EH (cell line): ENCODE measurements at places on chromosomes 1 and 21.

DNA sequence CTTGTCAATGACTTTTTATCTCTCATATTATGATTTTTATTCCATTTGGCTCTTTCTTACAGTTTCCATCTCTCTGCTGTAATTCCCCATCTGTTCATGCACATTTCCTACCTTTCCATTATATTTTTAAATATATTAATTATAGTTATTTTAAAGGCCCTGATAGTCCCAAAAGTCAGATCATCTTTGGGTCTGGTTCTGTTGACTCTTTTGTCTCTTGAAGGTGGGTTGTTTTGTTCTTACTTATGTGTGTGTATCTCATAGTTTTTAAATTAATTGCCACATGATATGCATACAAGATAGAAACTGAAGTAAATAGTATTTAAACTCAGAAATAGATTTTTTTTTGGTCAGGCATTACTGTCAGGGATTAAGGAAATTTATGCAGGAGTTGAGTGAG lies 178.0 kb upstream of the AJAP1 start:
- DNase-seq = no peak

GRCh38 chr1:205525495-205526285 lies 21.2 kb downstream of the CDK18 start:
- DNase-seq = no peak

GRCh38 chr1:51231120-51231519 lies 5.0 kb upstream of the RNF11 start:
- peak; percentile 21 for DNase-seq

GRCh38 chr1:205298191-205298994 lies 23.2 kb downstream of the NUAK2 start:
- peak; percentile 99 for DNase-seq

DNA sequence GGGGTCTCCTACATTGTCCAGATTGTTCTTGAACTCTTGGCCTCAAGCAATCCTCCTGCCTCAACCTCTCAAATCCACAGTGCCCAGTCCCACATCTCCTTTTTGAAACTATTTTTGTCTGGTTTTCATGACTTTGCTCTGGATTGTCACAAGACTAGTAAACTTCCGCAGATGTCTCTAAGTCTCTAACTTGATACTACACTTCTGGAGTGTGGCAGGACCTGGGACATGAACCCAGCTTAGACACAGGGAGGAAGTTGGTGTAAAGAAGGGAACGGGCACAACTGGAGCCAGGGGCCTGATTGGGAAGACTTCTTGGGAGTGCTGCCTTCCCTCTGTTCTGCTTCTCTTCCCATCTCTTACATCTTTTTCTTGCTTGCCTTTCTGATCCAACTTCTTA lies 16.2 kb upstream of the DISC1 start:
- DNase-seq = no peak

GRCh38 chr1:24955161-24955560 lies 25.1 kb upstream of the RUNX3 start:
- peak; percentile 95 for DNase-seq
